ENCODE measurements at places on chromosomes 13 and 19.

GRCh38 chr19:39438270-39438934 is 2.7 kb upstream of the RPS16 start:
- DNase-seq: no peak

- no peak for DNase-seq
These were observed 78.8 kb upstream of the TDRD3 start for GRCh38 chr13:60318186-60318585.

GRCh38 chr13:27962128-27962841 is 6.8 kb downstream of the CDX2 start:
- no peak for DNase-seq

- no peak for DNase-seq
These were observed 34.2 kb downstream of the THSD1 start for GRCh38 chr13:52371736-52372247.

GRCh38 chr19:708154-709143 is at the start of gene PALM:
Gene PALM (plus strand): TSS chr19:708935. CDS start chr19:709147, 212 bp downstream.
- no peak for DNase-seq

- DNase-seq: peak; percentile 97
These were observed 40.3 kb downstream of the DEDD2 start for GRCh38 chr19:42176990-42177685.

GRCh38 chr19:7268705-7269098 is 25.5 kb downstream of the INSR start:
- no peak for DNase-seq

DNA sequence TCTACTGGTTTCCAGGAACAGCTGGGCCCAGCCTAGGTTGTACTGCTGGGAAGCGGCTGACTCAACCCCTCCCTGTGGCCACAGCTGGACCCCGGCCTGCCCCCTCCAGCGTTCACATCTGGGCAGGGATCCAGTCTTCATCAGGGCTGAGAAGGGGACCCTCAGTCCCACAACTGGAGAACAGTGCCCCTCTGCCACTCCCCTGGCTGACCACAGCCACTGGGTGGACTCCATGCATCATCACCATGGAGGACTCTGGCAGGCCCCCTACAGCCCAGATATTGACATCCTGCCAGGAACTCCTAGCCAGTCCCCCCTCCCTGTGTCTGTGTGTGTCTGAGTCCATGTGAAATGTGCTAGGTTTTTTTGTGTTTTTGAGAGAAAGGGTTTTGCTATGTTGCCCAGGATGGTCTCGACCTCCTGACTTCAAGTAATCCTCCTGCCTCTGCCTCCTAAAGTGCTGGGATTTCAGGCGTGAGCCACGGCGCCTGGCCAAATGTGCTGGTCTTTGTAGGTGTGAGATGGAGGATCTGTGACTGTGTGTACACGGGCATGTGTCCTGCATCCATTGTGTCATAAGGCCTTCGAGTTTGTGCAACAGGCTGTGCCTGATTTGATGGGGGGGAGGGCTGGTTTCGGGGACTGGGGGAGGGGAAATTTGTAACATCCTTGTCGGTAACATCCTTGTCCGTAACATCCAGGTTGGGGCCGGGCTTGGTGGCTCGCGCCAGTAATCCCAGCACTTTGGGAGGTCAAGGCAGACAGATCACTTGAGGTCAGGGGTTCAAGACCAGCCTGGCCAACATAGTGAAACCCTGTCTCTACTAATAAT is 4.0 kb upstream of the HOOK2 start:
- no peak for DNase-seq

GRCh38 chr13:53341144-53341510 is 312.5 kb downstream of the OLFM4 start:
- no peak for DNase-seq

DNA sequence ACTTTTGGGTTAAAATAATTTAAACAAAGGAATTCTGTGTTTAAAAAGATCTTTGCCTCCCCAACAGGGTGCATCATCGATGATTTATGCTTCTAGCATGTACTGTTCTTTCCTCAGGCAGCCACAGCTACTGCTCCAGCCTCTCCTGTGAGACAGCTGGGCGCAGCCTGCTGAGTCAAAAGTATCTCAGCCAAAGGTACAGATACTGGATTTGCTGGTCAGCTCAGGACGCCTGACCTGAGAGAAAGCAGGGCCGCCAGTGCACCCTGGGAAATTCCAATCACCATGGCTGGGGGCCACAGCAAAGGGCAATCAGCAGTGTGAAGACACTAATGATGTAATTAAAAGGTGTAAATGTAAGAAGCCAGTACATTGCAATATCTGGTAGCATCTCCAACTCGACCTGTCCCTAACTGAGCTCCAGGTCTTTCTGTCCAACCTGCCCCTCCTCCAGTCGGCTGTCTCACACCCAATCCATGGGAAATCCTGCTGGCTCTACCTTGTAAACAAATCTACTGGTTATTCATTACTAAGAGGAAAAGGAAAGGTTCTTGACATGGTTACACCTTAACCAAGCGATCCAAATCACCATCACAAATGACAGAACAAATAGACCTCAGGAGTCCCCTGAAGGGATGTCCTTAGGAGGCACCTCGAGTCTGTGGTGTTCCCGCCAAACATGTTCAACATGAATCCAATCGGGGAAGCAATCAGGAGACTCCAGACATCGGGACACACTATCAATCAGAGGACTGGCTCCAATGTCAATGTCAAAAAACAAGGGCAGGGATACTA is 7.3 kb downstream of the OPA3 start:
- no peak for DNase-seq

DNA sequence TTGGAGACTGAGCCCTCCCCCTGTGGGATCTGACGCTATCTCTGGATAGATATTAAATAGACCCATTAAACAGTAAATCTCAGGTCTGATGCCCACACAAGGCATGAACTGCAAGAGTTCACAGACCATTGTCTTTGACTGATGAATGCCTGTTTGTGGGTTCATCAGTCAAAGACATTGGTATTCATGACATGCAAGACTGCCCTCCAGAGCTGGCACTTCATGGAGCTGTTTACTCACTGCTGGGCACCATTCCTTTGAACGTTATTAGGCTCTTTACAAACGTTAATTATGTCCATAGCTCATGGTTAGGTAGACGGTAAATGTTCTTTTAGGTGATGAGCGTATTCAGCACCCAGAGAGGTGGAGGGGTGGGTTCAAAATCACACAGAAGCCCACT is 111.8 kb upstream of the PABPC3 start:
- DNase-seq: no peak

DNA sequence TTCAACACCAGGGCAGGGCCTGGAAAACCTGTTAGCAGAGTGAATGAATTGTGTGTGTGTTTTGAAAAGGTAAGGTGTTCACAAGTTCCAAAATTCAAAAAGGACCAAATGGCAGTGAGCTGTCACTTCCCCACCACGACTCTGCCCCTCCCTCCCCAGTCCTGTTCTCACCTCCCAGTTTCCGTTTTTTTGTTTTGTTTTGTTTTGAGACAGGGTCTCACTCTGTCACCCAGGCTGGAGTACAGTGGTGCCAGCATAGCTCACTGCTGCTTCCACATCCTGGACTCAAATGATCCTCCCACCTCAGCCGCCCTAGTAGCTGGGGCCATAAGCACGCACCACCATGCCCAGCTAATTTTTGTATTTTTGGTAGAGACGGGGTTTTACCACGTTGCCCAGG is 20.3 kb upstream of the BCL3 start:
- no peak for DNase-seq

DNA sequence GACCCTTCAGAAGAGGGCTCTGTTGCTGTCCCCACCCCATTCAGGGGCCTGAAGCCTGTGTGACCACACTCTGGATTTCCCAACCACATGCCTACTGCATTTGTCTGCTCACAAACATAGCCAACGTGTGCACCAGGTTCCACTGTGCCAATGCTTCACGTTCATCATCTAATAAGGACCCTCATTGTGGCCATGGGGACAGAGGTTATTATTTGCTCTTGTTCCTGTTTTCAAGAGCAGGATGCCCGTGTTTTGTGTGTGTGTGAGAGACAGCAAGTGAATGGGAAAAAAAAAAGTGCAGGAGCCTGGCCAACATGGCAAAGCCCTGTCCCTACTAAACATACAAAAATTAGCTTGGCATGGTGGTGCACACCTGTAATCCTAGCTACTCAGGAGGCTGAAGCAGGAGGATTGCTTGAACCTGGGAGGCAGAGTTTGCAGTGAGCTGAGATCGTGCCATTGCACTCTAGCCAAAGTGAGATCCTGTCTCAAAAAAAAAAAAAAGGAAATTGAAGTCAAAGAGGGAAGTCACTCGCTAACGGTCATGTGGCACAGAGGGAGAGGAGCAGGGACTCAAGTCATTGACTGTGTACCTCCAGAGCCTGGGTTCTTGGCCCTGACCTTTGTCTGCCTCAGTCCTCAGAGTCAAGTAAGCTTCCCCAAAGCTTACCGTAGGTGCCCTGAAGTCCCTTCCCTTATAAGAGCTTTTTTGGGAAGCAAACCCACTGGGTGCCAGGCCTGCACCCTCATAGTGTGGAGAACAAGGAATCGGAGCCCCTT is 6.9 kb downstream of the B3GNT8 start:
- no peak for DNase-seq

DNA sequence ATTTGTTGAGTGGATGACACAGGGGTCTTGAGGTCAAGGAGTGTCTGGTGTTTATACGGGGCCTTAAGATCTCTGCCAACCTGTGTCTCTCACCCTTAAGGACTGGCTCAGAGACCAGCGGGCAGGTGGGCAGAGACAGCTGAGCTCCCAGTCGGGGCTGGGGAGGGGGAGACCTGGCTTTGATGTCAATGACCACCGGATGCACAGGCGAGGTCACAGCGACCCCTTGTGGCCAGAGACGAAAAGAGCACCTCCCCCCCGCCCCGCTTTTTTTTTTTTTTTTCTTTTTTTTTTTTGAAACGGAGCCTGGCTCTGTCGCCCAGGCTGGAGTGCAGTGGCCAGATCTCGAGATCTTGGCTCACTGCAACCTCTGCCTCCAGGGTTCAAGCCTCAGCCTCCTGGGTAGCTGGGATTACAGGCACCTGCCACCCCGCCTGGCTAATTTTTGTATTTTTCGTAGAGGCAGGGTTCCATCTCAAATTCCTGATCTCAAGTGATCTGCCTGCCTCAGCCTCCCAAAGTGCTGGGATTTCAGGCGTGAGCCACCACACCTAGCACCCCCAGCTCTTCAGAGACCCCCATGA is 12.1 kb upstream of the KLK14 start:
- DNase-seq: peak; percentile 27

GRCh38 chr19:33294058-33294798 is 8.1 kb downstream of the CEBPA start:
- DNase-seq: no peak

- DNase-seq: no peak
These were observed 152.8 kb downstream of the CYSLTR2 start for GRCh38 chr13:48806522-48806921.

DNA sequence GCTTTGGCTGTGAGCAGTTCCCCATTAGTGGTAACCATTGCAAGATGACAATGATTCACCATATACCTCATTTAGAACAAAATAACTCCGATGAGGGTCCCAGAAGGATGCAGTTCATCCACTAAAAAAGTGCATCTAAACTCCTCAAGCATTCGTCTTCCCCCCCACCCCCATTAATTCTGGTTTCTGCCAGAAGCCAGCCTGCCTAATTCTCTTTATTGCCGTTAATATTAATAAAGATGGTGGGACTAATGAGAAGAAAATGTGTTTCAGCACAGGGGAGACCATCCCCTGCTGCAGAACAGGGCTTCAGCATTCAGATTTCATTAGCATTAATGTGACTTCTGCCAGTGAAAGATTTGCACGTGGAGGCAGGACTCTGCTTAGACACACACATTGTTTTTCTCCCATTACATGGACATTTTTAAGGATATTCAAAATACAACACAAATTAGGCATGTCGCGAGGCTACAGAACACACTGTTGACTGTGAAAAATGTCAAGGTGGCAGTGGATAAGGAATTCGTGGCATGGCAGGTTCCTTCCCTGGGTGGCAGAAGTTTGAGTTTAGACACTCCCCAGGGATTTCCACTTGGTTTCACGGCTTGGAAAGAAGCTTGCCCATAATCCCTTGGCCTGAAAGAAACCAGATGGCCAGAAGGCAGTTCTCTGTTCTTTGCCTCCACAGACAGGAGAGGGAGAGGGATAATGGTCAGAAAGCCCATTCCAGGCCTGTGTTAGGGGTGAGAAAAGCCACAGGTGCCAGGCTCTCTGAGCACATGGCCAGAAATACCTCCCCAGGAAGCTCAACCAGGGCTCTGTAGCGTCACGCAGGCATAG is 236.5 kb downstream of the FOXO1 start:
- DNase-seq: no peak

GRCh38 chr19:30712431-30713337 is 340.5 kb downstream of the ZNF536 start:
- no peak for DNase-seq

- DNase-seq: no peak
These were observed 7.9 kb downstream of the DENND1C start for GRCh38 chr19:6473647-6474046.

DNA sequence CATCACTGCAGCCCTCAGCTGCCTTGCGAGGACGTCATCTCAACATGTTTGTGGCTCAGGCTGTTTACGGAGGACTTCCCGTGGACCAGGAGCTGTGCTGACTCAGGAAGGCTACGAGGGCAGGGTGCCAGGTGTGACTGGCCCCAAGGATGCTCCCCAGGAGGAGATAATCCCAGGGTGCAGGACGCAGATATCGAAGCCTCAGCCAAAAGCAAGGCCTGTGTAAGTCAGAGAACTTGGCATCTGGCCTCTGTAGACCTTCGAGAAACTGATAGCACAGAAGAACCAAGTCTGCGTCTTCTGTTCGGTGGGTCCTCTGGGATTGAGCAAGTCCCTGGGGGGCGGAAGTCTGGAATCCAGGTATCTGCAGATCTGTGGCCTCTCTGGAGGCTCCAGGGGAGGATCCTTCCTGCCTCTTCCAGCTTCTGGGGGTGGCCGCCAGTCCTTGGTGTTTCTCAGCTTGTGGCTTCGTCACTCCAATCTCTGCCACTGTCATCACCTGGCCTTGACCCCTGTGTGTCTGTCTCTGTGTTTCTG is 2.6 kb upstream of the DOHH start:
- no peak for DNase-seq

DNA sequence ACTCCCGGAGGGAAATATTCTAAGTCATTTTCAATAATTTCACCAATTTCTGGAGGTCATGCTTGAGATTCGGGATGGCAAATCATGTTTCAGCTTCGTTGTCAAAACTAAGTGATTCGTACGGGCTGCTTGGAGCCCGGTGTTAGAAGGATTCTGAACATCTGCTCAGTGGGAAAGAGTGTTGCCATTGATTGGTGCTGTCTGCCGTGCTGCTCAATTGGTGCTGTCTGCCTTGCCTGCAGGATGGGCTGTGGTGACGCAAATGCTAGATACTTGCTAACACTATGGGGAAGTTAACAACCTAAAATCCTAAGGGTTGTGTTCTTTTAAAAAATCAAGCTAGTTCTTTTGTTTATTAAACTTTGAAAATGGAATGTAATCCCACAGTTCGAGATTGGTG is 17.3 kb upstream of the CACNG8 start:
- DNase-seq: no peak

GRCh38 chr19:40945645-40946044 is 45.4 kb upstream of the CYP2B6 start:
- no peak for DNase-seq

- no peak for DNase-seq
These were observed 53.4 kb downstream of the ABCC4 start for GRCh38 chr13:95247852-95248251.

DNA sequence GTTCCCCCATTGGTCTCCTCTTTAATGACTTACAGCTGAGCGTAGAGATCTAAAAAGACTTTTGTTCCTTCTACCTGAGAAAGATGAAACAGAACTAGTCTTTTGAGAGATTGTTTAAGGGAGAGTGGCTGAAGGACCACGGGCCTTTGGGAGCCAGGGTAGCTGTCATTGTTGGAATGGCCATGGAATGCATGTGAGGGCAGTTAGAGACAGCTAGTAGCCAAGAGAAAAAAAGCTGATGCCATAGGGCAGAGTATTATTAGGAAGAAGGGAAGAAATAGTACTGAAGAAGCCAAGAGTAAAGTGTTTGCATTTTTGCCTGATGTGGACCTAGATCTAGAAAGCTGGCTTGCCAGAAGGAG is 5.6 kb downstream of the ZNF507 start:
- DNase-seq: no peak
